ENCODE measurements at places on chromosomes 5 and 9.

- no peak for DNase-seq
Observed at GRCh38 chr9:89036383-89036782, 45.1 kb downstream of the S1PR3 start.

- no peak for DNase-seq
Observed at GRCh38 chr5:106014262-106014661, 1656.5 kb downstream of the EFNA5 start.

- no peak for DNase-seq
Observed at GRCh38 chr5:62779010-62779422, 200.4 kb downstream of the LRRC70 start.

GRCh38 chr5:180821538-180821937, 18.9 kb upstream of the MGAT1 start:
- no peak for DNase-seq

GRCh38 chr5:80662108-80662507, 7.3 kb upstream of the DHFR start:
- no peak for DNase-seq

- no peak for DNase-seq
Observed at GRCh38 chr5:133406977-133407632, 205.2 kb downstream of the FSTL4 start.

DNA sequence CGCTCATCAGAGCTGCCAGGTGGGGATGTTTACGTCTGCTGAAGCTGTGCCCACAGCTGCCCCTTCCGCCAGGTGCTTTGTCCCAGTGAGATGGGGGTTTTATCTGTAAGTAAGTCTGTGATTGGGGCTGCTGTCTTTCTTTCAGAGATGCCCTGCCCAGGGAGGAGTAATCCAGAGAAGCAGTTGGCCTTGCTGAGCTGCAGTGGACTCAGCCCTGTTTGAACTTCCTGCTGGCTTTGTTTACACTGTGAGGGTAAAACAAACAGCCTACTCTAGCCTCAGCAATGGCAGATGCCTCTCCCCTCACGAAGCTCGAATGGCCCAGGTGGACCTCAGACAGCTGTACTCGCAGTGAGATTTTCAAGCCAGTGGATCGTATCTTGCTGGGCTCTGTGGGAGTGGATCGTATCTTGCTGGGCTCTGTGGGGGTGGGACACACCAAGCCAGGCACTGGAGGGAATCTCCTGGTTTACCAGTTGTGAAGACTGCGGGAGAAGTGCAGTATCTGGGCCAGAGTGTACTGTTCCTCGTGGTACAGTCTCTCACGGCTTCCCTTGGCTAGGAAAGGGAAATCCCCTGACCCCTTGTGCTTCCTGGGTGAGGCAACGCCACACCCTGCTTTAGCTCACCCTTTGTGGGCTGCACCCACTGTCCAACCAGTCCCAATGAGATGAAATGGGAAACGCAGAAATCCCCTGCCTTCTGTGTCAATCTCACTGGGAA, 530.1 kb upstream of the DMAC1 start:
- DNase-seq, result no peak

GRCh38 chr9:69466151-69466550, 141.1 kb downstream of the ENTREP1 start:
- no peak for DNase-seq

DNA sequence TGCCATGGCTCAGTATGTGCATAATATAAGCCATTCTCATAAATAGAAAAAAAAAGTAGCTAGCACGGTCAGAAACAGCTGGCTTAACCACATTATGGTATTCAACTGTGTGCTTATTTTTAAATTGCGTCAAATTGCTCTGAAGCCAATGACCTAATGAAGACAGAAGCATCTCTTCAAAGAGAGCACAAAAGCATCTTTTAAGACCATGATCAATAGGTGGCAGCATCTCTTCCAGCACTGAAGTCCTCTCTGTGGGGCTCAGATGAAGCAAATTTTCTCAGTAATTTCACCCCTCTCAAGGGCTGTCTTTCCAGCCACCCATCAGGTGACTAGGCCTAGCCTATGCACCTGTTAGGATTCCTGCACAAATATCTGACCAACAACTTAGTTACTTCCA, 251.4 kb downstream of the GLIS3 start:
- DNase-seq, result no peak

DNA sequence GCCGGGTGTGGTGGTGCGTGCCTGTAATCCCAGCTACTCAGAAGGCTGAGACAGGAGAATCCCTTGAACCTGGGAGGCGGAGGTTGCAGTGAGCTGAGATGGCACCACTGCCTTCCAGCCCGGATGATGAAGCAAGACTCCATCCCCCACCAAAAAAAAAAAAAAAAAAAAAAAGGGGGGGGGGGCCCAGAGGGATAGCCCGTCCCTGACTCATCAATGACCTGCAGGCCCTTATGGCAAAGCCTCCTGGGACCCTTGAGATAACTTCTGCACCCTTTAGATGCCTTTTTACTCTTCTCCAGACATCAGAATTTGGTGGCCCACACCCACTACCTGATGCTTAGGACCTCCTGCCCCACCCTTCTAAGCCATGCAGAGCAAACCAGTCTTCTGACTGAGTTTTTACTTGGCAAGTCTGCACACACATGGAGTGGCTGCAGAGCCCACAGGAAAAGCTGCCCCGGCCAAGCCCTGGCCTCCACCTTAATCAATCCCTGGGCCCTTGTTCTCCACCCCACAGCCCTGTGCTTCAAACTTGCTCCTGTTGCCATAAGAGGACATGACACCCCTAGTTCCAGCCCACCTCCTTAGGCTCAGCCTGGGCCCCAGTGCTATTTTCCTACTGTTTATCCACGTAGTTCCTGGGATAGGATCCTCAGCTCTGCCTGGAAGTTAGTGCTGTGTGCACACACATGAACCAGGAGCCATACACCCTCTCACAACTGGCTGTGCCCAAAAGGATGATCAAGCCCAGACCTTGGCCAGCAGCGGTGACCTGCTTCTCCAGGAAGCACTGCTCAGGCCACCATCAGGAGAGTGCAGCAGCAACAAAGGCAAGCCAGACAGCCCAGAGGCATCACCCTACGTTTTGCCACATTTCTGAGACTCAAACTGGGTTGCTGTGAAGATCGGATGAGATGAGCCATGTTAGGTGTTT, 5.1 kb downstream of the MGAT1 start:
- DNase-seq, result no peak
